ENCODE measurements at places on chromosomes 7 and 10.

GRCh38 chr10:132232023-132232951, 45.5 kb downstream of the DPYSL4 start:
- no peak for DNase-seq

GRCh38 chr10:128400564-128400963, 274.3 kb upstream of the MKI67 start:
- no peak for DNase-seq

- no peak for DNase-seq
Observed at GRCh38 chr10:5630112-5630436, 36.3 kb downstream of the ASB13 start.

GRCh38 chr7:139117599-139118233, 8.2 kb upstream of the ZC3HAV1 start:
- no peak for DNase-seq

- no peak for DNase-seq
Observed at GRCh38 chr10:33657913-33658312, 323.4 kb upstream of the NRP1 start.

DNA sequence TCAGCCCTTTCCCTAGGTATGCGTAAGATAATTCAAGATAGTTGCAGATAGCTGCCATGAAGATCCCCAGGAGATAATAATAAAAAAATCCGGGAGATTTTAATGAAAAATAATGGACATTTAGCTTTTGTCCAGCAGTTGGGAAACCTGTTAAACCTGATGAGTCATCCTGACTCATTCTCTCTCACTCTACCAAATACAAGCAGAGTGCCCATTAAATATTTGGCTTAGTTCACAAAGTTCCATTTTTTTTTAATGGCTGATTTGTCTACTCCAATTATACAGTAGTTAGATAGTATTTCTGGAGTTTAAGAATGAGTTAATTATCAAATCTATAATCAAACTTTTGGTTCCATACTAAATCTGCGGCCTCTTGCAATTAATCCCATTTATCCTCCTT, 2.1 kb upstream of the SHTN1 start:
- DNase-seq = no peak

- DNase-seq = no peak
Observed at GRCh38 chr7:54985426-54986330, 33.1 kb upstream of the EGFR start.

- no peak for DNase-seq
Observed at GRCh38 chr7:130683026-130683425, 3.3 kb downstream of the TSGA13 start.

- DNase-seq = no peak
Observed at GRCh38 chr7:7553386-7553785, 13.3 kb upstream of the MIOS start.

DNA sequence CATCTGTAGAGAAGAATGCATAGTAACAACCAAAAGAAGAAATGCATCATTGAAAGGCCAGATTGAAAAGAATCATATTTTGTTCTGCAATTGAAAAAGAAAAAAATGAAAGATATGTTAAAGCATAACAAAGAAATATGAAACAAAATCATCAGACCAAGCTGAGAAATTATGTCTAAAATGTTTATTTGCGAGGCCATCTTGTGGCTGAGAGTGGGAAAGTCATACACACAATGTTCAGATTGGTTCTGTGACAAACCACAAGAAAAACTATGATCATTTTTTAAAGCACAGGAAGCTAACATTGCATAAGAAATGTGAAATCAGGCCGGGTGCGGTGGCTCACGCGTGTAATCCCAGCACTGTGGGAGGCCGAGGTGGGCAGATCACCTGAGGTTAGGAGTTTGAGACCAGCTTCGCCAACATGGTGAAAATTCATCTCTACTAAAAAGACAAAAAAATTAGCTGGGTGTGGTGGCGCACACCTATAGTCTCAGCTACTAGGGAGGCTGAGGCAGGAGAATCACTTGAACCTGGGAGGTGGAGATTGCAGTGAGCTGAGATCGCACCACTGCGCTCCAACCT, 36.6 kb downstream of the ABCB5 start:
- no peak for DNase-seq

GRCh38 chr10:14555807-14556206, 218.9 kb downstream of the FAM107B start:
- no peak for DNase-seq

GRCh38 chr10:119713744-119714483, 11.9 kb upstream of the INPP5F start:
- no peak for DNase-seq

GRCh38 chr10:43958071-43958432, 309.4 kb upstream of the ZNF32 start:
- no peak for DNase-seq

GRCh38 chr10:24009115-24009514, 199.8 kb upstream of the KIAA1217 start:
- DNase-seq = no peak

DNA sequence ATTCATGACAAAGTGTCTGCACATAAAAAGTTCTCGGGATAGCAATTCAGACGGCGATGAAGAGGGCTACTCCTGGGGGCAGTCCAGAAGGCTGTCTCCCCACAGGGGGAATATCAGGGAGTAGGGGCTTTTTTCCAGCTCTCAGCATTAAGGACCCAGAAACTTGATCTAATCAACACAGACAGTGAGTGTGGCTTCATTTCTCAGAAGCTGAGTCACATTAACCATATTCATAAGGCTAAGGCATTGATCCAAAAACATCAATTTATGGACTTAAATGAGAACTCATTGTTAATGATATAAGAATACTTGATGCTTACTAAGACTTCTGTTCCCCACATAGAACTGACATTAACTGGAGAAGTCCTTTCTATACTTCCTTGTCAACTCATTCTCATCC, 87.5 kb upstream of the AOAH start:
- no peak for DNase-seq

- no peak for DNase-seq
Observed at GRCh38 chr10:80407812-80408241, 524 bp upstream of the PRXL2A start.

GRCh38 chr10:109556399-109556798, 366.9 kb downstream of the XPNPEP1 start:
- no peak for DNase-seq

Data from stimulated activated CD8-positive, alpha-beta memory T cell treated with anti-CD3 and anti-CD28 coated beads, Interleukin-4, amount 100 ng/mL, for 1 hour (primary cell).